Activated naive CD4-positive, alpha-beta T cell treated with Interleukin-2 at 50 U/mL for 16 hours (primary cell): ENCODE measurements at places on chromosomes 2 and 18.

GRCh38 chr2:107633580-107634147 is 193.0 kb upstream of the RGPD4 start:
- no peak for DNase-seq

DNA sequence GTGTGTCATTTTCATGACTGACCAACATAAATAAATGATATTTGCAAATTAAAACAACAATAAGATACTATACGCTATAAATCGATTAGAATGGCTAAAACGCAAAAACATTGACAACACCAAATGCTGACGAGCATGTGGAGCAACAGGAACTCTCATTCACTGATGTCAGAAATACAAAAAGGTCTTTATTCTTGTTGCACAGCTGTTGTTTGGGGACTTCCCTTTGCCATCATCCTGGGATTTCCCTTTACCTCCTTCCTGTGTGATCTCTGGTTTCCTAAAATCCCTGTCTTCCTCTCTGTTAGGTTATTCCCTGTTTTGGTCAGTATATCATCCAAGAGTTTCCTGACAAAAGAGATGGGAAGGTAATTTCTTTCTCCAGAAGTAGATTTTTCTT is 66.0 kb downstream of the NOL10 start:
- DNase-seq, result no peak

GRCh38 chr2:96921561-96922319 is 51.9 kb upstream of the SEMA4C start:
- no peak for DNase-seq

DNA sequence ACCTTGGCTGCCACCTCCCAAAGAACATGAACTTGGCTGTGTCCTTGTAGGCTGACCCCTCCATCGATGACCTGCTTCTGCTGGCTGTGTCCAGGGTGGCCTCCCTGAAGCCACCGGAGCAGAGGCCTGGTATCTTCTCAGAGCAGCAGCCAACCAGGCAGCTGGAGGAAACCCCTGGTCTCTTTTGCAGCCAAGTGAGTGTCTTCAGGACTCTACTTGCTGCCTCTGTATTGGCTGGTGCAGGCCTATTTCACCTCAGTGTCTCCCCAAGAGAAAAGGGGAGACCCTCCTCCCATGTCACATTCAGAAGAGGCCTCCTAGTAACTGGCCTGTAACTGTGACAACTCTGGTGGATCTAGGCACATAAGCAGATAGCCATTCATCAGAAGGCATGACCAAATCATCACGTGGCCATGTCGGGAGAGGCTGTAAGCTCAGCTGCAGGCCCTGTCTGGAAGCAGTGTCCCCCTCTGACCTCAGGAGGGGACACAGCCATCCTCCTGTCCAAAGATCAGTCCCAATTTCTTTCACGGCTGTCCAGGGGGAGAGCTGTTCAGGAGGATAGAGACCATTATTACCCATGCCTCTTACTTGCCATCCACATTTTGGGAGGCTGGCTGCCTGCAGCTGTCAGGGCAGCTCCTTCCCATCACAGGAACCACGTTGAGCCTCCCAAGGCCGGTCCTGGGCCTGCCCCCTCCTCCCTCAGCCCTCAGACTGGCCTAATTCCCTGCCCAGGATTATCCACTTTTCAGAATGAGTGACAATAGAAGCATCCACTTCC is 20.9 kb upstream of the ROCK2 start:
- DNase-seq, result no peak

DNA sequence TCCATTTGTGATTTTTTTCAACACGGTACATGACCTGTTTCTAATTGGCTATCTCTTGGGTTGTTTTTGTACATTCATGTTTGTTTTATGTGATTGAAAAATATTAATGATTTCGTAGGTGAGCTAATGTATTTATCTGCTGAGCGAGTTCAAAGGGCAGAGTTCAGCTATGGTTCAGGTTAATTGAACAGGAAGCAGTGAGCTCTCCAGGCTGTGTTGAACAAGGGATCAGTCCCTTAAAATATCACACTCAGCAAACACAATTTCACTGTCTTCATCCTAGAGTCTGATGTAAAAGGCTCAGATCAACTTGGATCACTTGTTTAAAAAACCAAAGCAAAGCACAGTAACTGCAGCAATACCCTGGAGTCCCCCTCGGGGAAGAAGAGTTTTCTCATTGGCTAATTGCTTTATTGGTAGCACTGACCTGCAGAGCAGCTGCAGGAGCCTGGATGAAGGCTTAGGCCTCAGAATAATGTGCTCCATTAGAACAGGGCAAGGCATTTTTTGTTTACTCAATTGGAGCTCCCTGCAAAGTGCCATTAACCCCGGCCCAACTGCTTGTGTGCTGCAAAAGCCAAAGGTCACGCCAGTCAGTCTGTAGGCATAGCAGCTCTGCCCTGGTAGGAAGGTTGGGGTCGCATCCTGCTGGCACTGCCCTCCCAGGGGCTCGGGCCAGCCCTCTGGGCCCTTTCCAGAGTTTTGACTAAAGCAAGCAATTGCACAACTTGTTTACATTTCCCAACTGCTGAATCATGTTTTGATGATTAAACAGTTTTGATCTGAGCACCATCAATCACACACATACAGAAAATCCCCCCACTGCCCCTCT is 10.5 kb downstream of the ONECUT2 start:
- no peak for DNase-seq

- no peak for DNase-seq
These were observed 233.3 kb upstream of the MGAT5 start for GRCh38 chr2:134020608-134021007.
